WERI-Rb-1 (cell line): ENCODE measurements at places on chromosomes 3 and 15.

DNA sequence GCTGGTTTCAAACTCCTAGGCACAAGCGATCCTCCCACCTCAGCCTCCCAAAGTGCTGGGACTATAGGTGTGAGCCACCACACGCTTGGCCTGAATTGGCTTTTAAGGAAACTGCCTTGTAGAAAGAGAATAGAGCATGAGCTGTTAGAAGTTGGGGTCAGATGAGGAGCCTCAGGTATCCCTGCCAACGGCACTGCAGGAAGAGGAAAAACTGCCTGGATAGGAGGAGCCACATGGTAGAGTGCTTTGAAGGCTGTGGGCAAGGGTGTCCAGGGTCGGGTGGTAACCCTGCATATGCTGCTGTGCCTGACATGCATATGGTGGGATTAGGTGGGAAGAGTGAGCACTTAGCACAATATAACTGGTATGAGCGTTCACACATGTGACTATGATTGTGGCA, 55.0 kb downstream of the BSN start:
- DNase-seq: no peak

DNA sequence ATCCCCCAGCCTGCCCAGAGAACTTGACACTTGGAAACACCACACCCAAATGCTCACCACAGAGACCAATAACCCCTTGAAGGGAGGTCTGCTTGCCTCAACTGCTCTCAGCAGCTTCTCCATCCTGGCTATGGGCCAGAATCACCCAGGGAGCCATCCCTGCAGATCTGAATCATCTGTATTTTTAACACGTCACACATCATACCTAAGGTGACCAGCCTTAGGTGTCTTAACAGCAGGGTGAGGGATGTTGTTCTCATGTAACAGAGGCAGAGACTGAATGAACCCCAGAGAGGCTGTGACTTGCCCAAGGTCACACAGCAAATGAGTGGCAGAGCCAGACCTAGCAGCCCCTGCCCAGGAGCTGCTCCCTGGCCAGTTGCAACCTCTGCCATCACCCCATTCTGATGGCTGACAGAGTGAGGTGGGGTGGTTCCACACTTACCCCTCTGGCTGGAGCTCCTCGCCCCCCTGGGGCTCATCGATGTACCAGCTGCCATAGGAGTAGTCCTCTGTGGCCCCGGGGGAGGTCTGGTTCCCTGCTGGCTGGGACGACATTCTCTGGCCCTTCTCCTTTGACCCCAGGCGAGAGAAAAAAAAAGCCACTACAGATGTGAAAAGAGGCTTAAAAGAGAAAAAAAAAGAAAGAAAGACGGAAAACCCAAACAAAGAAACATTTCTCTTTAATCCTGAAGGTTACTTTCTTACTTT, 722 bp downstream of the STRA6 start:
- DNase-seq: no peak

GRCh38 chr3:184560531-184560930, 1.1 kb upstream of the EPHB3 start:
- DNase-seq: no peak

GRCh38 chr3:182980204-182981037, at the start of gene DCUN1D1:
Gene DCUN1D1 (minus strand): TSS chr3:182980538. CDS start chr3:182980489, 49 bp downstream.
- DNase-seq: peak; percentile 91

- DNase-seq: no peak
Observed at GRCh38 chr15:100986158-100986896, 67.2 kb downstream of the LRRK1 start.
